ENCODE measurements at places on chromosomes 3 and 15.

GRCh38 chr15:68401496-68402431 lies 30.2 kb downstream of the ITGA11 start:
- no peak for DNase-seq

GRCh38 chr3:396293-396692 lies 199.7 kb downstream of the CHL1 start:
- DNase-seq, result no peak

- no peak for DNase-seq
Observed at GRCh38 chr15:76195506-76196268, 115.6 kb downstream of the ETFA start.

GRCh38 chr15:42138411-42138810 lies 18.0 kb downstream of the PLA2G4F start:
- DNase-seq, result no peak

Data from ELF-1 (cell line).